ENCODE measurements at places on chromosomes 2 and 18.

DNA sequence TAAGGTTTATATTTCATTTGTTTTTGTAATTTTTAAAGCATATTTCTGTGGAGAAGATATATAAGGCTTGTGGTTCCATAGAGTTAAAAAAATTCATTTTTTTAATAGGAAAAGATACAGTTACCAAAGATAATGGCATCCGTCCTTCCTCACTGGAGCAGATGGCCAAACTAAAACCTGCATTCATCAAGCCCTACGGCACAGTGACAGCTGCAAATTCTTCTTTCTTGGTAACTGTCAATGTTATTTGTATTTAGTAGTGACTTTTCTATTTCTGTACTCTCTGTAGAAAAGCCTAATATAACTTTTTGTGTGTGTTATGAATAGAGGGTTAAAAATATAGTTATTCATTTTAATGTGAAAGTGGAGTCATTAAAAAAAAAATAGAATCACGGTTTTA lies 35.1 kb downstream of the HADHB start:
- no peak for DNase-seq

DNA sequence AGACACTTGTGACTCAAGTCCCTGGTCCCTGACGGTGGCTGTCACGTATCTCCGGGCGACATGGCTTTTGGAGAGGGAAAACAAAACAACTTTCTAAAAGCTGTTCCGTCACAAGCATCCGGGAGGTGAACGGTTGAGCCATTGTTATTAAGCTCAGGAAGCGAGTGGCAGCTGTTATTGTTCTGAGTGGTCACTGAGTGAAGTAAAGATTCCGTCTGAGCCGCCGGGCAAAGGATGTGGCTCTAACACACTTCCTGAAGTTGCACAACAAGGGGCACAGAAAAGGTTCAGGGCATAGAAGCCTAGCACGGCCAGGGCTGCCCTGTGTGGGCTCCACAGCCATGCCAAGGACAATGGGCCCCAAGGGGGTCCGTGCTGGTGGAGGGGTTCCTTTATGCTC lies 24.3 kb downstream of the INPP5D start:
- DNase-seq = no peak

GRCh38 chr2:213787869-213788268 lies 503.6 kb downstream of the SPAG16 start:
- no peak for DNase-seq

GRCh38 chr2:219661197-219661954 lies 33.9 kb downstream of the SLC4A3 start:
- DNase-seq = no peak

DNA sequence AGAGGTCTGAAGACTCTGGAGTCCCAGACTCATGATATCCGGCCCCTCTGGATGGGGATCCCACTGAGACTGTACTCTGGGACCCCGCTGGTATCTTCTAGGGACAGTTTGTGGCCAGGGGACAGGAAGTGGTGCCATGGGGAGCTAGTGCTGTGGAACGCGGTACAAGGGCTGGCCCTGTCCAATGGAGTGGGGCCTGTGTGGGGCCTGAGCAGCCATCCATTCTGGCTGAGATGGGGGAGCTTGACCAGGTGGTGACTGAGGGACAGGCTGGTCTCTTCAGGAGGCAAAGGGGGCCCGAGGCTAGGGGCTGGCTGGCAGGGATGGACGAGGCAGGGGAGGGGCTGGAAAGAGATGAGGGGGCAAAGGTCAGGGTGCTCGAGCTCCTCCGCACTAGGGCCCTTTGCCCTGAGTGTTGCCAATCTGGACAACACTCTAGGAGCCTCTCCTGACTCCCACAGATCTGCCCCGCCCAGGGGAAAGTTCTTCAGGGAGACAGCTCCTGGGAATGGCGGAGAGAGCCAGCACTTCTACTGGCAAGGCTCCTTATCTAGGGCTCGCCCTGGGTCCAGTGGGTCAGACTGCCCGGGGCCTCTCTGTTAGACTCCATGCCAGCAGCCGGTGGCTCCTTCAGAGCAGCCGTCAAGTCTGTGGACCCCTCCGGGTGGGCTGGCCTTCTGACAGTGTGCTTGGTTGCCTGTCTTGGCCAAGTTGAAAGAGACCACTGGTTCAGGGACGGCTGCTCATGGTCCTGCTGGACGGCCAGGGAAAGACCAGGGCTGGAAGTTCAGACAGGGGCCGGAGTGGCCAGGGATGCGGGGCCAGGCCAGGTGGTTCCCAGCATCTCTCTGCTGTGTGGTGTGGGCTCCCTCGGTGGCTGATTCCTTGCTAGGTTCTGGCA lies 12.3 kb downstream of the MALL start:
- DNase-seq = no peak

GRCh38 chr2:20371323-20372025 lies 20.8 kb upstream of the PUM2 start:
- DNase-seq = no peak

- no peak for DNase-seq
These were observed 532.1 kb downstream of the FBXO15 start for GRCh38 chr18:73615506-73615905.

Measured in stimulated activated CD8-positive, alpha-beta memory T cell treated with anti-CD3 and anti-CD28 coated beads, Interleukin-4, amount 100 ng/mL, for 1 hour (primary cell).